ENCODE measurements at places on chromosomes 4 and X.

GRCh38 chr4:122912810-122913575 lies 9.4 kb downstream of the NUDT6 start:
- no peak for DNase-seq

DNA sequence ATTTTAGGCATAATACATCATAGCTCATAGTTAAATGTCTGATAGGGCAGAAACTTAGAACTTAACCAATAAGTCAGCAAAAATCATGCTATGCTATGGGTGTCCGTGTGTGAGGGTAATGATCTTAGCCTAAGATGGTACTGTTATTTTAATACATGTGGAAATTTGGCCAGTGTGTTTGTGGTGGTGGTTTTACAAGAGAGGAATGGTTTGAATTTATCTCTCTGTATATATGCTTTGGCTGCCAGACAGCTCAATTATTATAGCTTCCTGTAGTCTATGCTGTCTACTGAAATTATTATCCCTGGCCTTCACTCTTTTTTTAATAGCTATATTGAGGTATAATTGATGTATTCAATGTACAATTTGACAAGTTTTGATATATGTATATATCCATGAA lies 21.3 kb downstream of the ZNF330 start:
- no peak for DNase-seq

DNA sequence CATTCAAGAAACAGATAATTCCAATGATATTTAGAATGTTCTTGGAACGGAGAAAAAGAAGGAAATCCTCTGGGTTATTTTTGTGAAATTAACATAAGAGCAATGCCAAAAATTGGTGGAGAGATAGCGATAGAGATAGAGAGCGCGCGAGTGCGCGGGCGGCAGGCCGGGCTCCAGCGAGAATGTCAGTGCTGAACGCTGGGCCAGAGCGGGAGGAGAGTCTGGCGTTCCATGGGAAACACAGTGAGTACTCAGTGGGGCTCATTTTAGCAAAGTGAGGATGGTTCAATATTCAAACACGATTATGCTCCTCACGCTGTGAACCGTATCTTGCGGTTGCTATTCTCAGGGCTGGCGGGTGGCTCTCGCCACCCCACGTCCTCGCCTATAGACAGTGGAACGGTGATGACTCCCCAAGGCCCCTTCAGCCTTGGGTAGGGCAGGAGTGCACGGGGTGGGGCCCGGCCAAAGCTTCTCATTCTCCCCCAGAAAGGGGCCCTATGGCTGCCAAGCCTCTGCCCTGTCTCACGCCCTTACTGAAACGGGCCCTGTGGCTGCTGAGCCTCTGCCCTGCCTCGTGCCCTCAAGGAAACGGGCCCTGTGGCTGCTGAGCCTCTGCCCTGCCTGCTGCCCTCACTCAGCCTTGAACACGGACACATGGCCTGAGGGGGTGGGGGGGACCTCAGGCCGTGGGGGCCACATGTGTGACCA lies 16.9 kb downstream of the CPLX1 start:
- DNase-seq = no peak

DNA sequence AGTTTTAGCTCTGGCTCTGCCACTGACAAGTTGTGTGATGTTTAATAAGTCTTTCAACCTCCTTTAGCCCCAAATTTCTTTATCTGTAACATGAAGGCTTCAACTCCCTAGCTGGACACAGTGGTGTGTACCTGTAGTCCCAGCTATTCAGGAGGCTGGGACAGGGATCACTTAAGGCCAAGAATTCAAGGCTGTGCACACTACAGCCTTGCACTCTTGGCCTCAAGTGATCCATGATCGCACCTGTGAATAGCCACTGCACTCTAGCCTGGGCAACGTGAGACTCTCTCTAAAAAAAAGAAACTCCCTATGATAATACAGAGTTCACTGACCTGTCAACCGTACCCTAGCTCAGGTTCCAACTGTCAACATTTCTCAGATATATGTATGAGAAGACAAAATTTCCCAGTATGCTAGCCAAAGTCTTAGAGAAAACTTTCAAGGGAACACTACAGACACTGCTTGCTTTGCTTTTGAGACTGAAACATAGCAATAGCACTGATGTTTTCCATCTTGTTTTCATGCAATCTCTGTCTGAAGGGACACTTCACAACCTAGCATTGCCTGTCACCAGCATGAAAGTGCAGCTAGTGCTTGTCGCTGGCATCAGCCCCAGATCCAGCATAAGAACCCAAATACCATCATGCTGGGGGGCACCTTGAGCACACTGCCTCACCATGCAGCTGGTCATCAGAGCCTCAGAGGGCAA lies 51.6 kb upstream of the PTPN13 start:
- no peak for DNase-seq

- DNase-seq = no peak
These were observed 54.9 kb downstream of the USO1 start for GRCh38 chr4:75779105-75779757.

Data from GF-D8 (cell line).